ENCODE measurements at places on chromosomes 2 and 18.

DNA sequence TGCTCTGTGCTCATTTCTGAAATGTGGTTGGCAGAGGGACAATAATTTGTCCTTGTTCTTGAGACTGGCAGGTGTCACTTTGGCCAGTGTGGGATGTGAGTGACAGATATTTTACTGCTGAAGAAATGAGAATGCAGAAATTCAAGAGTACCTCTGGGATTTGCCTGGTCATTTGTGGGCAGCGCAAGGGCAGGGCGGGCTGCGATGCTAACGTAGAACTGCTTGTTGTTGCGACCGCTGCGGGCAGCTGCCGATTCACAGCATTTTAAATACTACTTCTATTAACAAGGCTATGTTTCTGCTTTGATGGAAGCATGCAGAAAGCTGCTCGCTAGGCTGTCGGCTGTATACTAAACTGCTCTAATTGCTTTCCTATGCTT lies 268.6 kb downstream of the FIGN start:
- DNase-seq, result peak; percentile 29

DNA sequence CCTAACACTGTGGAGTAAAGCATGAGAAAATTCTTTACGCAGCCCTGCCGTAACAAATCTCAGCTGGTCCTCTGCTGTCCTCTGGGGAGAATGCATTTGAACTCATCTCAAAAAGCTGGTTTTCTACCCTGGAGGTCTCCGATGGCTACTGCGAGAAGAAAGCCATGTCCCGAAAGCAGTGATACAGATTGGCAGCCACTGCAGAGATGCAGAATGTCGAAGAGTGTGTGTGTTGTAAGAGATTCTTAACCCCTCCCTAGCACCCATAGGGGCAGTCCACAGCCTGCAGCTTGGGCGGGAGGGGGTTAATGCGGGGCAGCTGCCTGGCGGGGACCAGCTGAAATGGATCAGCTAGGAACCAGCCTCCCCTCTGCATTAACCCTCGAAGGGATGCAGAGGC lies 235.9 kb downstream of the ZNF516 start:
- no peak for DNase-seq

DNA sequence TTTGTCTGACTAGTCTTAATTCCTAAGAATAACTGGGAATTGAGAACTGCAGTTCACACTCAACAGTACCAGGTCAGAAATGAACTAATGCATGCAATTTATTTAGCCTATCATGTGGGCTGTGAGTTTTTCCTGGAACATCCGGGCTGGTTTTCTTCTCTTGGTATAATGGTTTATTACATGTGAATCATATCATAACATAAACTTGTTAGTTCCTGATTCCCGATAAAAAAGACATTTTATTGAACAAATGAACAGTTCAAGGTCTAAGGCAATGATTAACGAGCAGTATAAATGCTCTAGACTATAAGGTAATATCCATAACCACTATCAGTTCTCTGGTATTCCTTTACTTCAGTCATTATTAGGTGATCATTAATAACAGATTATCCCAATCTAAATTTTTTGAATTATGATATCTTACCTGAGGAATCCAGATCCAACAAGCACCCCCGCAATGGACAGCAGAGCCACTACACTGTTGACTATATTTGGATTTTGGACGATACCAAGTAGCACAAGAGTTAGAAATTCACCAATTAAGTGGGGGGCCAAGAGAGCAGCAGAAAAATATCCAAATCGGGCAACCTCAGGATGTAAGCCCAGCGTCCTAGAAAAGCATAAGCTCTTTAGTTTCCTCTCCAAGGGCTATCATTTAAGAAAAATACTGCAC lies 19.0 kb downstream of the ABCG5 start:
- DNase-seq, result no peak

GRCh38 chr2:162243715-162244114 lies 470 bp upstream of the FAP start:
- DNase-seq, result no peak

- no peak for DNase-seq
Observed at GRCh38 chr2:222878301-222878876, 17.6 kb downstream of the ACSL3 start.

GRCh38 chr18:73923866-73924265 lies 223.8 kb downstream of the FBXO15 start:
- no peak for DNase-seq

GRCh38 chr18:8427339-8427738 lies 181.9 kb upstream of the RAB12 start:
- DNase-seq, result no peak

DNA sequence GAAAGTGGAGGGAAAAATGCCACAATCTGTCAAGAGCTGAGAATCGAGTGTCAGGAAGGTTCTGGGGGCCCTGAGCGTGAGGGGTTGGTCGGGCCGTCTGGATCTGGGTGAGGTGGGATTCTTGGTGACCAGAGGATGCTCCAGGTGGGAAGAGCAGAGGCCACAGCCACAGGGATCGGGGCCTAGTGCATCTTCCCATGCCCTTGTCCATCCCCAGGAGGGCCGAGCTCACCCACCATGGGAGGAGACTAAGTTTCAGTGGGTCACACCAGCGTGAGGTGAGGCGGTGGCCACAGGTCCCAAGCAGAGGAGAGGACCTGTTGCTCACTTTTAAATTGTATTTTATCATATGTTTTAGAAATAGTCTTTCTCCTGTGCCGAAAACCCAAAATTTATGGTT lies 70.0 kb downstream of the TMEM18 start:
- DNase-seq, result no peak

- DNase-seq, result no peak
Observed at GRCh38 chr2:52128081-52128480, 1096.1 kb upstream of the NRXN1 start.

- DNase-seq, result no peak
Observed at GRCh38 chr18:6741232-6741663, 11.7 kb downstream of the ARHGAP28 start.

DNA sequence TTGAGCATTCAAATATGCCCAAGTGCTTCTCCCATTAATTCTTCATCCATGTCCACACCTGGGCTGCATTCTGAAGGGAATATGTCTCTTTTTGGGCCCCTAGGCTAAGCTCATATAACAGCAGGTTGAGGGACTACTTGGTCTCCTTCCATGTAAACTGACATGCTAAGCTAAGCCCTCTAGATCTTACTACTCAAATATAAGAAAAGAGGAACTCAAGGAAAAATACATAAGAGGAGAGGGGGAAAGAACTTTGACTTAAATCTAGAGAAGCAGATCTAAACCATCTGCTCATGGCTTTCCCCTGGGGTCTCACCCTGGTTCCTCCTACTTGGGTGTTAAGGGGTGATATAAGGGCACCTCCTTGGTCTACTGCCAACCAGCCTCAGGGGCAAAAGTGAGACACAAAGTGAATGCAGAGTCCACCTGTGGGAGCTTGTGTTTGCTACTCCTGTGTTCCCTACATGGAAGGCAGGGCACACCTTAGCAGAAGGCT lies 19.8 kb upstream of the NFU1 start:
- no peak for DNase-seq

DNA sequence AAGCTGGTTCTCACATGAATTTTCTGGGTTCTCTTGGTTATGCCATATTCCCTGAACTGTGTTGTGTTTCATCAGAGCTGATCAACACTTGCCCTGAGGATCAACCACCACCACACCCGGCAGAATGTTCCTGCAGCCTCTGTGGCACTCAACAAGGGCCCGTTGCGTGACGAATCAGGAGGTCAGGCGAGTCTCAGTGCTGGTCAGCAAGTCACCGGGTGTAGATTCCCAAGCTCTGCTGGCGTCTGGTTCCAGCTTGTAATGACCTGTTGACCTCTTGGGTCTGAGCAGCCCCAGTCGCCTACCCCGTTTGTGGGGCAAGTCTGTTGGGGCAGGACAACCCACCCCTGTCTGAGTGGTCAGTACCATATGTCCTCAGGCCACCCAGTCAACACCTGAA lies 46.0 kb downstream of the ADCY3 start:
- no peak for DNase-seq

DNA sequence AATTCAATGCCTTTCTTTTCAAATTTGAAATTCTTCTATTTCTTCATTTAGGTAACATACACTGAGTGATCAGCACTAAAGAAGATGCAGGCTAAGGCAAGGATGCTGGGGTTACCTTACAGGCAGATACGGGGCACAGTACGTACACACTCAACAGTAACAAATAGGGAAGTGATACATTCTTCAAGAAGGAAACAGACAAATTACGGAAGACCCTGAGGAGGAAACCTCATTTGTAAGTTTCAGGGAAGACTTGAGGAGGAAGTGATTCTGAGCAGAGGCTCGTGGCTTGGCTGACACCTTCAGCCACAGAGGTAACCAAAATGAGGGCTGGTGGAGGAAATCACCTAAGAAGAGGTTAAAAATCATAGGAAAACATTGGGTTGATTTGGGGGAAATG lies 1108.3 kb upstream of the KLHL29 start:
- DNase-seq, result no peak
